ENCODE measurements at places on chromosomes 11 and 22. TPM values are rescaled to one million over a fixed set of nuclear protein-coding genes. Genes with fewer than 3 reads are reported as not detected.

The NXPE2 gene
- total RNA-seq, result 0.12 TPM

The BEST1 gene
- 0.35 TPM for total RNA-seq

The IGF2 gene
- total RNA-seq, result 0.70 TPM

GRCh38 chr11:69144316-69145049 lies 11.3 kb upstream of the SMIM38 start:
- no peak for DNase-seq

GRCh38 chr11:5257296-5257695 lies 2.7 kb upstream of the HBG2 start:
- peak; percentile 83 for DNase-seq

GRCh38 chr11:123034597-123034996 lies 27.3 kb downstream of the HSPA8 start:
- no peak for DNase-seq

- DNase-seq, result no peak
These were observed 39.6 kb downstream of the TBC1D22A start for GRCh38 chr22:46801826-46802607.

- peak; percentile 95 for DNase-seq
These were observed 7.5 kb downstream of the HSPA8 start for GRCh38 chr11:123054301-123055065.

- DNase-seq, result peak; percentile 92
These were observed 11.9 kb upstream of the NRIP3 start for GRCh38 chr11:9015677-9016076.

GRCh38 chr11:121358760-121359159 lies 66.2 kb downstream of the SC5D start:
- no peak for DNase-seq

The PATE4 gene
- not detected for total RNA-seq

- DNase-seq, result no peak
These were observed 29.9 kb downstream of the PIWIL3 start for GRCh38 chr22:24744638-24745037.

The GLYATL1B gene
- not detected for total RNA-seq

The RAC2 gene
- 2.7 TPM for total RNA-seq

GRCh38 chr22:50532824-50533796 lies 3.3 kb upstream of the TYMP start:
- DNase-seq, result no peak

The IGSF22 gene
- total RNA-seq, result not detected

The HBB gene
- not detected for total RNA-seq

DNA sequence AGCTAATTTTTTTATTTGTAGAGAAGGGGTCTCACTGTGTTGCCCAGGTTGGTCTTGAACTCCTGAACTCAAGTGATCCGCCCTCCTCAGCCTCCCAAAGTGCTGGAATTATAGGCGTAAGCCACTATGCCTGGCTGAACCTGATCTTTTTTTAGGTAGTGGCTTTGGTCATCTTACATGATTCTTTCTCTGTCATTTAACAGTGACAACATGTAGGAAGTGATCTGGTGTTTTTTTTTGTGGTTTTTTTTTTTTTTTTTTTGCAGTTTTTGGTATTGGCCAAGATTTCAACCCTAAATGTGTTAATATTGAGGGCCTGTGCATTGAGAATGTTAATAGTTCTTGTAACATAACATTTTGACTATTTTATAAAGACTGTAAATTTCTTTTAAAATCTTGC lies 8.0 kb upstream of the FERMT3 start:
- no peak for DNase-seq

- DNase-seq, result no peak
These were observed 362.1 kb downstream of the DDX10 start for GRCh38 chr11:109026891-109027489.

The MFRP gene
- 0.03 TPM for total RNA-seq

GRCh38 chr11:115411120-115411519 lies 93.1 kb downstream of the CADM1 start:
- no peak for DNase-seq
